Immature natural killer cell (primary cell): ENCODE measurements at places on chromosomes 2 and 18. TPM values are rescaled to one million over a fixed set of nuclear protein-coding genes. Genes with fewer than 3 reads are reported as not detected.
A peak's percentile ranks its signal among the peaks of the same experiment; 100 is the strongest.

GRCh38 chr18:1760901-1761300 lies 810.4 kb downstream of the METTL4 start:
- H3K36me3 ChIP-seq, result no peaks in the 10 kb centered on the region
- H3K4me1 ChIP-seq, result no peaks in the 10 kb centered on the region
- no peaks in the 10 kb centered on the region for H3K27me3 ChIP-seq
- no peak overlapping the region for H3K4me3 ChIP-seq
- no peak overlapping the region for H3K27ac ChIP-seq
- no peak for DNase-seq

- peaks cover 4% of the 10 kb centered on the region for H3K4me1 ChIP-seq
- H3K36me3 ChIP-seq, result peaks cover 8% of the 10 kb centered on the region
- H3K4me3 ChIP-seq, result no peak overlapping the region
Observed at GRCh38 chr2:37705191-37705590, 33.7 kb upstream of the CDC42EP3 start.

- H3K27ac ChIP-seq, result no peak overlapping the region
- H3K4me1 ChIP-seq, result peaks cover 14% of the 10 kb centered on the region
- H3K4me3 ChIP-seq, result no peak overlapping the region
- no peak for DNase-seq
- peaks cover 13% of the 10 kb centered on the region for H3K27me3 ChIP-seq
Observed at GRCh38 chr2:71063216-71063615, 5.2 kb upstream of the NAGK start.

- no peak for DNase-seq
- H3K4me3 ChIP-seq, result no peak overlapping the region
- no peak overlapping the region for H3K27ac ChIP-seq
- no peaks in the 10 kb centered on the region for H3K4me1 ChIP-seq
Observed at GRCh38 chr2:42939411-42940206, 147.2 kb upstream of the HAAO start.

The STPG4 gene
- polyA plus RNA-seq, result not detected

- H3K4me1 ChIP-seq, result no peaks in the 10 kb centered on the region
- no peak overlapping the region for H3K27ac ChIP-seq
- H3K4me3 ChIP-seq, result no peak overlapping the region
- no peaks in the 10 kb centered on the region for H3K36me3 ChIP-seq
Observed at GRCh38 chr18:31241900-31242409, 76.0 kb upstream of the DSG1 start.

GRCh38 chr2:105338020-105338385 lies 663 bp downstream of the C2orf49 start:
- H3K36me3 ChIP-seq, result peaks cover 9% of the 10 kb centered on the region
- H3K4me3 ChIP-seq, result peak overlapping the region; percentile 98
- peaks cover 54% of the 10 kb centered on the region for H3K4me1 ChIP-seq
- H3K27ac ChIP-seq, result peak overlapping the region; percentile 100
- DNase-seq, result peak; percentile 17

DNA sequence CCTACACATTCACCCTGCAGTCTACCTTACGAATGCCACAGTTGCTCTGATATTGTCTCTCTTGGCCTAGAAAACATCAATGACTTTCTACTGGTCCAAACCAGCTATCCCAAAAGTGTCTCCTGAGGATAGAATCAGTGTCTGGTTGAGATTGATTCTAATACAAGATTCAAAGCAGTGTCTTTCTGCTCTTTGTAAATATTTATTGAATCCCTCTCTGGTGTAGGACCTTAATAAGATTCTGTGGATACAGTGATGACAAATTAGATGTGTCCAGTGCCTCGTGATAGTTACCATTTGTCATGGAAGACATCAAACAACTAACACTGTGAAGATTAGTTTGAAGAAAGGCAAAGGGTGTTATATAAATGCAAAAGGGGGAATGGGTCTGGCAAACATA lies 380.7 kb upstream of the TRIB2 start:
- no peaks in the 10 kb centered on the region for H3K36me3 ChIP-seq
- DNase-seq, result no peak
- no peaks in the 10 kb centered on the region for H3K27me3 ChIP-seq
- H3K4me1 ChIP-seq, result no peaks in the 10 kb centered on the region

DNA sequence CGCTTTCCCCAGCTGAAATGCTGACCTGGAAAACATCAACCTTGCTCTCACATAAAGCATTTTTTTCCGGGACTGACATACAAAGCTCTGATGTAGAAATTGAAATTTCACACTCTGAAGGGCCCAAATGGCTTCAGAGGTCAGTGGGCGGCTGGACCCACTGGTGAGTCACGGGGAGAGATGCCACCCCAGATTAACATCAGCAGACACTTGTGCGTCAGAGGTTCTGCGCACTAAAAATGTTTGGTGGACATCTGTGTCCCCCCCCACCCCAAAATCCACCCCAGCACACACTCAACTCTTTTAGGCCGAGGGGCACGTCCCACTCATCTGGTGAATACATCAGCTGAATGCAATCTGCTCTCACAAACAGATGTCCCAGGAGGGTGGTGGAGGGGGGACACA lies 208.9 kb downstream of the ASB1 start:
- no peak for DNase-seq
- no peaks in the 10 kb centered on the region for H3K36me3 ChIP-seq
- no peak overlapping the region for H3K27ac ChIP-seq
- peaks cover under 1% of the 10 kb centered on the region for H3K27me3 ChIP-seq
- no peak overlapping the region for H3K4me3 ChIP-seq

DNA sequence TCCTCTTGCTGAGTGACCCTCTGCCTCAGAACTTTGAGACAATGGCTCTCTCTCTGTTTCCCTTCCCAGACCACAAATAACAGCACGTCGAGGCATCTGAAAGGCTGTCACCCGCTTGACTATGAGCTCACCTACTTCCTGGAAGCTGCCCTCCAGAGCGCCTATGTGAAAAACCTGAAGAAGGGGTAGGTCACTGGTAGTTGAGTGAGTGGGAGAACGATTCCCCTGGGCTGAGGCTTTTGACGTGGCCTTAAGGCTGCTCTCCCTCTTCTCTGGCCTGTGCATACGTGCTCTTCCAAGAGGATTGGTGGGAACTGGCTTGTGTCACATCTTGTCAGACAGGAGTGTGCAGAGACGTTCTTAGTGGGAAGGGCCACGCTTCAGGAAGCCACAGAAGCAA lies 63.1 kb upstream of the MCFD2 start:
- H3K36me3 ChIP-seq, result peaks cover 8% of the 10 kb centered on the region
- peaks cover 29% of the 10 kb centered on the region for H3K4me1 ChIP-seq
- DNase-seq, result peak; percentile 49

The ANKRD12 gene
- polyA plus RNA-seq, result 8.8 TPM

DNA sequence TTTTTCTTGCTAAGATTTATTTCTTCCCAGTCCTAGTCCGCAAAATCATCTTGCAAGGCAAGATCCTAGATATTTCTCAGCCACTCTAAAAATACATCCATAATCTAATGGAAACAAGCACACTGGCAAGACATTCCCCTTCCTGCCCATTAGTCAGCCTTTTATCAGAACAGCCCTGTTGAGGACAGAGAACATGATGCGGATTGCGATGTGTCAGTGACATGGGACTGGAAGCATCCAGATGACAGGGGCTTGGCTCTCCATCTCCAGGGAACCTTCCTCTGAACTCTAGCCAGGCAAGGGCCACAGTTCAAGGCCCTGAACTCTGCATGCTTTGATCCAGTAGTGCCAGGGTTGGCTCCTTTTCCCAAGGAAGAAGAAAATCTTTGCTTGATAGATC lies 70.0 kb downstream of the VSNL1 start:
- H3K36me3 ChIP-seq, result no peaks in the 10 kb centered on the region
- no peak overlapping the region for H3K4me3 ChIP-seq
- no peak for DNase-seq
- H3K27me3 ChIP-seq, result no peaks in the 10 kb centered on the region

- H3K36me3 ChIP-seq, result no peaks in the 10 kb centered on the region
- H3K27me3 ChIP-seq, result no peaks in the 10 kb centered on the region
- DNase-seq, result no peak
- H3K4me1 ChIP-seq, result no peaks in the 10 kb centered on the region
- H3K4me3 ChIP-seq, result no peak overlapping the region
Observed at GRCh38 chr18:26618135-26618534, 69.8 kb upstream of the KCTD1 start.

DNA sequence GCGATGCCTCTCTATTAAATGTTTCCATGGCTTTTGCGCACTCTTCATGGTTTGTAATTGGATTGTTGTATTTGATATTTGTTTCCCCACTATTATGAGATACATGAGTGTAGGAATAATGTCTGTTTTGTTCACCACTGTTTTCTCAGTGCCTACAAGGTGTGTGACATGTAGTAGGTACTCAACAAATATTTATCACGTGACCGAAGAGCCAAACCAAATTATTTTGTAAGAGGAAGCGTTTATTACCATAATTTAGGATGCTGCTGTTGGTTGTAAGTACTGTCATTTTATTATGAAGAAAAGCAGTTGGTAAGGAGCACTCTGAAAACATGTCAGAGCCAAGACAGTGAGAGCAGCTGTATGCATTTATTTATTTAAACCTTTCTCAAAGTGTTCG lies 32.2 kb upstream of the CTLA4 start:
- no peak overlapping the region for H3K4me3 ChIP-seq
- H3K27me3 ChIP-seq, result peaks cover 2% of the 10 kb centered on the region
- H3K27ac ChIP-seq, result no peak overlapping the region
- no peaks in the 10 kb centered on the region for H3K36me3 ChIP-seq
- no peaks in the 10 kb centered on the region for H3K4me1 ChIP-seq
- no peak for DNase-seq
